ENCODE measurements at places on chromosomes 12 and 14.

DNA sequence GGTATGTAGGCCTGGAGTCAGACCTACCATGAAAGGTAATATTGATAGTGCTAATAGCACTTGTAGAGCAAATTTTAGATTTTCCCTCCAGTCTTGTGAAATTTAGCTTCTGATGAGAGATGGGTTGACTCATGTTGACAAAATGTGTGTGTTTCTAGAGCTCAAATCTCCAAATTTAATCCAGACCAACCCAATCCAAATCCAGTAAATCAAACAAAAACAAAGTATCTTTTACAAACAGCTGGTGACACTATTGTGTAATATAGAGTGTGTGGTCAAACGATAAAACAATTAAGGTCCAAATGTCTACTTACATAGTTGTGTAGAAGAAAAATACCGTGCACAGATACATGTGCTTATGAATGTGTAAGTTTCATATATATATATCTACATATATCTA lies 63.4 kb upstream of the KITLG start:
- no peak for DNase-seq

DNA sequence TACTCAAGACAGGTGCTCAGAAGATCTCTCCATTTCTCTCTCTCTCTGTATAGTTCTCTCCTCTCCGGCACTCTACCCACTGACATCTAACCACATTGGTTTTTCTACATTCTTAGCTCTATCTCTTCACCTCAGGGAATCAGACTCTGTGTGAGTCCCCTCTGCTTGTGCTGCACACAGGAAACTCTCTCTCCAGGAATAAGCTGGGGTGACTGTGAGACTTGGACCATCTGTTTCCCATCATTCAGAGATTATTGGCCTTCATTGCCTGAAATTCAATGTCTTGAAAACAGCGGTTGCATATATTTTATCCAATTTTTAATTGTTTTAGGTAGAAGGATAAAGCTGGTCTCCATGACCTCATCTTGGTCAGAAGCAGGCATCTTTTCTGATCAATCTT lies 105.0 kb downstream of the SLC35F4 start:
- DNase-seq, result no peak

DNA sequence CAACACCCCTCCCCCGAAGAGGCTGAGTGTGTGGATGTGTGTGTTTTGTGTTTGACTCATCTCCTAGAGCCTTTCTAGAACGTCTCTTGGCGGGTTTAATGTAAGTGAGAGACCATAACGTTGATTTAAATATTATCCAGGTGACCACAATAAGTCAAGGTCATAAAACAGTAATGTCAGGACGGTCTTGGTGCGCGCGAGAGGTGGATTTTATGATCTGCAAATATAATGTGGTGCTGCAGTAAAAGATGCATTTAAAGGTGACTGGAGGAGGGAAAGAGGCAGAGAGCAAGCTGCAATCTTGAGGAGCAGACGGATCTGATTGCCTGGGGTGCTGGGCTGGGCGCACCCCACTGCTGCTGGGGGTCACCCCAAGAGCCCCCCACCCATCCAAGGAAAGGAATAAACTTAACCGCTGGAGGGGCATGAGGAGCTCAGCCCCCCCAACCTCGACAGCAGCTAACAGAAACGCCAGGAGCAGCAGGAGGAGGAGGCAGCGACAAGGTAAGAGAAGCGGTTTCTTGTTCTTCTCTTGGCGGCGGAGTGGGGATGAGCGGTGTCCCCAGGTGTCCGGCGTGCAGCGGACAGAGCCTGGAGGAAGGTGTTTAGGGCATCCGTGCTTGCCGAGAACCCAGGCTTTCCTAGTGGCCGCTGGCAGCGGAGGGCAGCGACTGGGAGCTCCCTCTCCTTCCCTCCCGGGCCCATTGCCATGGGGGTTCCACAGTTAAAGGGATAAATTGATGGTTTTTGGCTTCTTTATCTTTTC lies 5.5 kb downstream of the HOXC10 start:
- DNase-seq, result no peak

DNA sequence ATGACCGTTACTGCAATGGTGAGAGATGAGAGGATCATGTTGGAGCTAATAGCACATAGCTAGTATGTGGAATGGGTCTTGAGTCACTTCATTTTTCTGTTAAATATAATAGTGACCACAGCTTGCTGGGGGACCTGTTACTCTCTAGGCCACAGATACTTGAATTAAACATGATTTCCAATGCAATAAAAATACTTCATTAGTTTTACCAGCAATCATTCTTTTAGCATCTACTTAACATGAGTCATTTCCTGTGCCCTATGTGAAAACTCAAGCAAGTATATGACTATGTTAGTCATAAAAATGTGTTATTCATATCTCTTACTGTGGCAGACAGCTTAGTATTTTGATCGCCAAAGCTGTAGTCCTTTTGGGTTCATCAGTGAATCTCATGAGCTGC lies 798.8 kb downstream of the SLC16A7 start:
- no peak for DNase-seq

DNA sequence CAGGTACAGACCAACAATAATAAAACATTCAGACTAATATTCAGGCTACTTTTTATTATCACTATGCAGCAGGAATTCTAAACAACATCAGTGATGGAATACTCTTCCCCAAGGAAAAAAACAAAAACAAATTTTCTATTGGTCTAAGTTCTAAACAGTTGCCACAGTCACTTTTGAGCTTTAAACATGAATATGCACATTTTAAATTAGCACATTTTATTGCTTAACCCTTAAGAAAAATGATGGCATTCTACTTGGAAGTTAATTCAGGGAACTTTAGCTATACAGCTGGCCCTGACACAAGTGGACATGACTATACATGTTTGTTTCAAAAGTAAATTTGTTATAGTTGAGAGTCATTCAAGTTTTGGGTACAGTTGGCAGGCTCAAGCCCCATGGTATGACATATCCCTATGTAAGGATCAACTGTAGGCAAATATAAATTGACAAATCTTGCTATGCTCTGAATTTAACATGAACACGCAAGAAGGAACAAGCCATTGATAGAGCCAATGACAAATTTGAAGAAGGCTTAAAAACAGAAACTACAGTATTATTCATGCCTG lies 224.3 kb upstream of the AMIGO2 start:
- no peak for DNase-seq

- no peak for DNase-seq
Measured at GRCh38 chr14:53054457-53054856, 98.7 kb downstream of the DDHD1 start.

DNA sequence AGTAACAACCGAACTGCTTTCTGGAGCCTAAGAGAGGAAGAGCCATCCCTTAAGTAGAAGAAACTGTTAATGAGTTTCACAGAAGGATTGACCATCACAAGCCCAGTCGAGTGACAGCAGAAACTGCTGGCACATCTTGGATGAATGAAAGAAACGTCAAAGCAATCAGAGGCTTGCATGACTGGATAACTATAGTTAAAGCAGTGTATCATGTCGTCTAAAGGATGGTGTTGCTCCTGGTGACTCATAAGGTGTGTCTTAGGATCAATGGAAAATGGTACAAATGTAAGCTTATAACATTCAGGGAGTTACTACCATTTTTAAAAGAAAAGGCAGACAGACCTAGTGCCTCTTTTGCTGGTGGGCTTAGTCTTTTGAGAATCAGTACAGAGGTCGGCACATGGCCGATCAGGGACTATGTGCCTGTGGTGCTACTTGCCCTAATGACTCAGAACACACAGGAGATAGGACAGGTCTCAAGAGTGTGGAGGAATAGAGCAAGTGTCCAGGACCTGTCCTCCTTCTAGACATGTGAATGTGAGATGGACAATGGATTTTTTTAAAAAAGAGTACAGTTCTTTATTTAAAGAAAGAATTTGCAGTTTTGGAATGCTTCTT lies 55.7 kb downstream of the TMX1 start:
- no peak for DNase-seq

DNA sequence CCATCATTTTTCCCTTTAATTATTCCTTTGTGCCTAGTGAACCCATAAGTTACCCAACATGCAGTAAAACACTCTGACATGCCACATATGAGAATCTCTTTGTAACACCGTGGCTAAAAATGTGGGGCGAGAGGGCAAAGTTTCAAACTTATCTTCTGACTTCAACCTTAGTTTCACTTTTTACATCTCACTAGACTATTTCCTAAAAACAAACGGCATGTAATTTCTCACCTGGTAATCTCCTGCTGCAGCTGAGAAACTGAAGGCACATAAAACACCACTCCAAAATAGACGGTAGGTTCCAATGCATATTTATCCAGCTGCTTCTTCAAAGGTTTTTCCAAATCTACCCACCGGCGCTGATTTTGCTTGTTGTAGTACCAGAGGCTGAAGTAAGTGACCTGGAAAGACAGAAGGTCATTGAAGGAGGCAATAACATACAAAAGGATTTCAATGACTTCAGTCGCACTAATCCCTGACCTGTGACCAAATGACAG lies 37.9 kb downstream of the PTPN21 start:
- DNase-seq, result no peak

DNA sequence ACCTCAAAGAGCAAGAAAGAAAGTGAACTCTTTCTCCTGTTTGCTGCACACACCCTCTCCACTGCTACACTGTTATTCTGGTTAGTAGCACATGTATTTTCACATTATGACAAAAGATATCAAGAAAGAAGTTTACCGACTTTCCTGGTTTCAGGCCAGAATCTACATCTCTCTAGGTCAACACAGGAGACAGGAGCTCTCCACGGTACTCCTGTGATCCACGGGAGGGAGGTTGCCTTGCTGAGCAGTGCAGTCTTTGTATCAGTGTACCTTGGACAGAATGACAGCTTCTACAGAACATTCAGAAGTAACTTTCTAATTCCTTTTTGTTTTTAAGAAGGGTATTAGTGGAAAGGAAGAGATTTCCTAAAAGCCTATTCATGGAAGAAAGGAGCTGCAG lies 805.6 kb downstream of the NRXN3 start:
- DNase-seq, result no peak

DNA sequence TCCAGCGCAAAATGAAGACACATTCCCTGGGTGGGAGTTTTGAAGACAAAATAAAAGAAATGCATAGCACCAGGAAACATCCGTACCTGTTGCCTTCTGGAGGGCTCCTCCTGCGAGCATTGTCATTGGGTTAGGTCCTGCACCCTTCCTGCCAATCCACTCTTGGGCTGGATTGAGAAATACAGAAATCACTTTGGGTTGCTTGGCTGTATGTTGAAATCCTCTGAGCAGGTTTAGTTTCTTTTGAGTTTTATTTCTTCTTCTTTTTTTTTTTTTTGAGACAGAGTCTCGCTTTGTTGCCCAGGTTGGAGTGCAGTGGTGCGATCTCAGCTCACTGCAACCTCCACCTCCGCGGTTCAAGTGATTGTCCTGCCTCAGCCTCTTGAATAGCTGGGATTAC lies 67.6 kb downstream of the ARF6 start:
- DNase-seq, result no peak

- peak; percentile 89 for DNase-seq
Measured at GRCh38 chr14:103628684-103629502, at the start of gene KLC1. KLC1 (plus strand) TSS chr14:103629211; CDS start chr14:103654565, 25,354 bp downstream.

- DNase-seq, result no peak
Measured at GRCh38 chr14:47626151-47627035, 49.0 kb downstream of the MDGA2 start.

GRCh38 chr12:219891-220352 lies 6.0 kb upstream of the SLC6A12 start:
- peak; percentile 46 for DNase-seq

GRCh38 chr14:99009871-99010270 lies 262.1 kb downstream of the BCL11B start:
- DNase-seq, result no peak

- DNase-seq, result no peak
Measured at GRCh38 chr12:51818566-51819300, 29.8 kb downstream of the FIGNL2 start.

- DNase-seq, result no peak
Measured at GRCh38 chr12:43267818-43268217, 284.2 kb downstream of the ADAMTS20 start.

DNA sequence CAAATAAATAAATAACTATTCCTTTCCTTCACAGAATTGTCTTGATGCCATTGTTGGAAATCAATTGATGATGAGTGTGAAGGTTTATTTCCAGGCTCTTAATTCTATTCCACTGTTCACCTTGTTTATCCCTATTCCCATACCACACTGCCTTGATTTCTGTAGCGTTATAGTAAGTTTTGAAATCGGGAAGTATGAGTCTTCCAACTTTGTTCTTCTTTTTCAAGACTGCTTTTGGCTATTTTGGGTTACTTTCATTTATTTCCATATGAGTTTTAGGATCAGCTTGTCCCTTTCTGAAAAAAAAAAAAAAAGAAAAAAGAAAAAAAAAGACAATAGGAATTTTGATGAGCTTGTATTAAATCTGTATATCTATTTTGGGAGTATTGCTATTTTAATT lies 9.3 kb upstream of the CDK2AP1 start:
- no peak for DNase-seq

Measured in stimulated activated CD4-positive, alpha-beta T cell treated with anti-CD3 and anti-CD28 coated beads, Interleukin-4, amount 100 ng/mL, for 1 hour (primary cell).